ENCODE measurements at places on chromosomes 7 and 10. TPM values are rescaled to one million over a fixed set of nuclear protein-coding genes. Genes with fewer than 3 reads are reported as not detected.
A peak's percentile ranks its signal among the peaks of the same experiment; 100 is the strongest.

Gene DKK1
- 170 TPM for total RNA-seq

Gene PTF1A
- total RNA-seq, result not detected

Gene CYP3A7
- not detected for total RNA-seq

Gene ZNF22
- 19.8 TPM for total RNA-seq

Gene SPDYE1
- not detected for total RNA-seq

Gene CPEB3
- 1.7 TPM for total RNA-seq

Gene CRPPA
- total RNA-seq, result 5.2 TPM

DNA sequence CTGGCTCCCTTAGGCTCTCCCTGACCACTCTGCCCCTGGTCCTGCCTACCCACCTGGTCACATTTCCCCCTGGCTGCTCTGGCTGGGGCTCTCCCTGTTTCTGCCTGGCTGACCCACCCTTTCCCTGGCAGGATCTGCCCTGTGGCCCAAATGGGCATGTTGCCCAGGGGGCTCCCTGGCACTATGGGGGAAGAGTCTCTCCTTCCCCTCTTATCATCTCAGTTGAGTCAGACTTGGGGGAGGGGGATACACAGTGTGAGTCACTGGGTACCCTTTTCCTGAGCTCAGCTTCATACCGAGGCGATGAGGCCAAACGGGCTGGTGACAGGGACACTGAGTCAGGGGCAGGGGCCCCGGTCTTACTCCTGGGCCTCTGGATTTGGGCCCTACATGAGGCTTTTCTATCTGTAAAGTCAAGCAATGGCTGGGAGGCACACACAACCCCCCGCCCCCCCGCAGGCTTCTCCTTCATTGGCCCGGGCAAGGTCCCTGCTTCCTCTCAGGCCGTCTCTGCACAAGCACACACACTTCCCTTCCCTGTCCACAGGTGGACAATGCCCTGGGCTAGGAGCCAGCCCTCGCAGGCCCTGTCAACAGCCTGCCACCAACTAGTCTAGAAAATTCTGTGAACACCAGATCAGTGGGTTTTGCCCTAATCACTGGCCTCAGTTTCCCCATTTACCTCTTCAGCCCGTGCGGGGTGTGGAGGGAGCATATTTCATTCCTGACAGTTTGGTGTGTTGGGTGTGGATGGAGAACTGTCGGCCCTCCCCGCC, 627 bp upstream of the FLNC start:
- H3K27ac ChIP-seq, result peak overlapping the region; percentile 90
- no peaks in the 10 kb centered on the region for H3K27me3 ChIP-seq
- H3K36me3 ChIP-seq, result no peaks in the 10 kb centered on the region
- H3K4me1 ChIP-seq, result peaks cover 67% of the 10 kb centered on the region
- H3K4me3 ChIP-seq, result peak overlapping the region; percentile 61

DNA sequence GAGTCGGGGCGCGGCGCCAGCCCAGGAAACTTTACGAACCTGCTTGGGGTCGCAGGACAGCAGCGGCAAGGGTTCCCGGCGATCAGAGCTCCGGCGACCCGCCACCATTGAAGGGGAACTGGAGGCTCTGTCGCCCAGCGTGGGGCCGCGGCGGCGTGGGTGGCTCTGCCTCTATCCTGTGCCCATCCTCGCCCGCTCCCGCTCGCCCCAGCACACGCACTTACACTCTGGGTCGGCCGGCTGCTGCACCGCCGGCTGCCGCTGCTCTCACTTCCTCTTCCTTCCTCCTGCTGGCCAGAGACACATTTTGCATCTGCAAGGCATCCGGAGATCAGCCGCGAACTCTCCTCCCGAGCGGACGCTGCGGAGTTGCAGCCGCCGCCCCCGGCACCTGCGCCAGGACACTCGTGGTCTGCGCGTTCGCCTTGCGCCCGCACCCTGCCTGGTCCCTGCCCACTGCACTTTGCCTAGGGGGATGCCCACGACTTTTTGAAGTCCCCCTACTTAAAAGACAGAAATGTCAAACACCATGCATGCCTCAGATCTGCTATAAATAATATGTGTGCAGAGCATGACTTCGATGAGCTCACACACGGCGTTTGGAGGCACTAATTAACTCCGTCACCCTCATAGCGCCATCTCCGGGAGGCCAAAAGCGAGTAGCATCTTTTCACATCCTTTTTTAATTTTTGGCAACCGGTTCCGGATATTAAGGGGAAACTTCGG, at the start of gene ELMO1:
Gene ELMO1, minus strand, starts transcription at position 229 of the 726 bp plus-strand sequence. CDS start 106,174 bp downstream, outside the sequence.
- no peak for DNase-seq
- H3K27me3 ChIP-seq, result peaks cover 45% of the 10 kb centered on the region
- H3K4me3 ChIP-seq, result peak within 1 kb of the TSS; percentile 82
- H3K27ac ChIP-seq, result no peak within 1 kb of the TSS

GRCh38 chr7:131745390-131746248, 189.2 kb upstream of the PODXL start:
- no peak overlapping the region for H3K27ac ChIP-seq
- DNase-seq, result no peak
- no peaks in the 10 kb centered on the region for H3K4me1 ChIP-seq
- no peaks in the 10 kb centered on the region for H3K36me3 ChIP-seq
- no peak overlapping the region for H3K4me3 ChIP-seq
- peaks cover 48% of the 10 kb centered on the region for H3K27me3 ChIP-seq

DNA sequence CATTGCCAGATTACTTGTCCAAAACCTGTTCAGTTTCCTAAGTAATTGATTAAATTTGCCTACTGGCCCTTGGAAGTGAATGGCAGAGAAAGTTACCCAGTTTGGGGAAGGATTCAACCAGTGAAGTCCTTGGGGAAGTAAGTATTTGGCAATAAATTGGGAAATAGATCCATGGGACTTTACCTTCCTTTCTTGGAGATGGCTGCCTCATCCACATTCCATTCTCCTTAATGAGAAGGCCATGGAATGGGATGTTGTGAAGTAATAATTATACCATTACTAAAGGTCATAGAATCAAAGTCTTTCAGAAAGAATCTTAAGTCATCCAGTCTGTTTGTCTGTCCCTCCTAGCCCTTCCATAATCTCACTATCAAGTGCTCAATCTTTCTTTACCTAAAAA, 4.5 kb upstream of the COPG2 start:
- DNase-seq, result no peak
- peaks cover 7% of the 10 kb centered on the region for H3K4me1 ChIP-seq
- no peak overlapping the region for H3K4me3 ChIP-seq

- peaks cover 2% of the 10 kb centered on the region for H3K36me3 ChIP-seq
- no peak for DNase-seq
- H3K4me1 ChIP-seq, result peaks cover 27% of the 10 kb centered on the region
- H3K27ac ChIP-seq, result no peak overlapping the region
- peak overlapping the region; percentile 58 for H3K4me3 ChIP-seq
Measured at GRCh38 chr7:20785157-20786048, 1.3 kb downstream of the SP8 start.

GRCh38 chr7:47074702-47075153, 507.2 kb downstream of the TNS3 start:
- no peaks in the 10 kb centered on the region for H3K36me3 ChIP-seq
- H3K27ac ChIP-seq, result no peak overlapping the region
- DNase-seq, result no peak
- no peaks in the 10 kb centered on the region for H3K27me3 ChIP-seq

DNA sequence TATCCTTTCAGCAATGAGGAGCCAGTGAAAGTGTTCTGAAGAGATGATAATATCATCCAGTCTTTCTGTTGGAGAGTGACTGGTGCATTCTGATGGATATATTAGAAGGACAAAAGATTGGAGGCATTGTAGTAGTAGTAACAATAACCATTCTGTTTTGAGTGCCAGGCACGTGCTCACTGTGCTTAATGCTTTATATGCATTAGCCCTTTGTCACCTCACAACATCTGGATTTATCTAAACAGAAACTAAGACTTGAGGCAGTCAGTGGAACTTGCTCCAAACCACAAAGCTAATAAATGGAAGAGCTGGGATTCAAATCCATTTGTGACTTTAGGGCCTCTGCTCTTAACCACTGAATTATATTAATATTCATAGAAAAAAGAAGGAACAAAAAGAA, 84.5 kb upstream of the OIT3 start:
- no peak for DNase-seq
- no peak overlapping the region for H3K4me3 ChIP-seq
- H3K36me3 ChIP-seq, result peaks cover 5% of the 10 kb centered on the region
- H3K27ac ChIP-seq, result no peak overlapping the region
- H3K27me3 ChIP-seq, result no peaks in the 10 kb centered on the region

DNA sequence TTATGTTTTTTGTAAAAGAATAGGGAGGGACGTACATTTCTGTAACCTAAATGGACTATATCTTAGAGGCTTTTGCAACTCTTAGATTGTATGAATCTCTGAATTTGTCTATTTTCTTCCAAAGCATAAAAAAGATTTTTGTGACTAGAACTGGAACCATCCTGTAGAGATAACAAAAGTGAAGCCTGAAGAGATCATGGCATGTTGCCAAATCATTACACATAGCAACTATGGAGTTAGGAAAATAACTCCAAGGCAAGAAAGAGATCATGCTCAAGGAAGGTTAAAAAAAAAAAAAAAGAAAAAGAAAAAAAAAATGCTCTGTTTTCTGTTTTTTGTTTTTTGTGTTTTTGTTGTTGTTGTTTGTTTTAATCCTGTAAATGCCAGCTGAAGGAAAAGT, 567.7 kb upstream of the ZWINT start:
- no peaks in the 10 kb centered on the region for H3K4me1 ChIP-seq
- no peak overlapping the region for H3K4me3 ChIP-seq
- H3K27me3 ChIP-seq, result no peaks in the 10 kb centered on the region

- DNase-seq, result no peak
- no peak overlapping the region for H3K27ac ChIP-seq
- peaks cover 1% of the 10 kb centered on the region for H3K36me3 ChIP-seq
- H3K27me3 ChIP-seq, result no peaks in the 10 kb centered on the region
- peaks cover 17% of the 10 kb centered on the region for H3K4me1 ChIP-seq
- H3K4me3 ChIP-seq, result no peak overlapping the region
Measured at GRCh38 chr7:22610951-22611757, 111.2 kb upstream of the STEAP1B start.

- peak; percentile 88 for DNase-seq
- no peaks in the 10 kb centered on the region for H3K4me1 ChIP-seq
- H3K27ac ChIP-seq, result no peak overlapping the region
- H3K4me3 ChIP-seq, result no peak overlapping the region
Measured at GRCh38 chr10:1159131-1160061, 103.2 kb downstream of the WDR37 start.

DNA sequence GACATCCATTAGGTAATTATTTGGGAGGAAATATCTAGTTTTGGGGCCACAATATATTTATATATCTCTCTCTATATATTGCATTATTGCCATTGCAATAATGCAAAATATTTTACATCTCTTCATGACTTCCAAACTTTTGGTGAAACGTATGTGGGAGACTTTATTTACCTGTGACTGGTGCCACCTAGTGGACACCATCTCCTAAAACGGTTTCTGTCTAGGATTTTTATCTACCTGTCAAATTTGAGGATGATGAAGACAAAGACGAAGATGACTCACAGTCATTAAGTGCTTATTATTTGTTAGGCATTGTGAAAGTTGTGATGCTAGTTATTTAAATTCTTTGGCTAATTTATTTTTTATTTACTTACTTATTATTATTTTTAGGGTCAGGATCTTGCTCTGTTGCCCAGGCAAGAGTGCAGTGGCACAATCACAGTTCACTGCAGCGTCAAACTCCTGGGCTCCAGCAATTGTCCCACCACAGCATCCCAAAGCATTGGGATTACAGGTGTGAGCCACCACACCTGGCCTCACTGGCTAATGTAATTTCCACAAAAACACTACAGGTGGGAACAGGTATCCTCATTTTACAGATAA, 18.7 kb upstream of the CBLL1 start:
- DNase-seq, result no peak
- H3K27me3 ChIP-seq, result peaks cover 37% of the 10 kb centered on the region

GRCh38 chr10:13526948-13527863, 1.6 kb downstream of the BEND7 start:
- H3K4me1 ChIP-seq, result peaks cover 22% of the 10 kb centered on the region
- peaks cover 6% of the 10 kb centered on the region for H3K36me3 ChIP-seq
- peak overlapping the region; percentile 76 for H3K27ac ChIP-seq
- H3K27me3 ChIP-seq, result no peaks in the 10 kb centered on the region
- no peak for DNase-seq

- no peaks in the 10 kb centered on the region for H3K4me1 ChIP-seq
- no peak overlapping the region for H3K27ac ChIP-seq
- no peak overlapping the region for H3K4me3 ChIP-seq
- H3K36me3 ChIP-seq, result no peaks in the 10 kb centered on the region
- peaks cover 7% of the 10 kb centered on the region for H3K27me3 ChIP-seq
- no peak for DNase-seq
Measured at GRCh38 chr7:8251195-8251594, 10.8 kb downstream of the ICA1 start.

DNA sequence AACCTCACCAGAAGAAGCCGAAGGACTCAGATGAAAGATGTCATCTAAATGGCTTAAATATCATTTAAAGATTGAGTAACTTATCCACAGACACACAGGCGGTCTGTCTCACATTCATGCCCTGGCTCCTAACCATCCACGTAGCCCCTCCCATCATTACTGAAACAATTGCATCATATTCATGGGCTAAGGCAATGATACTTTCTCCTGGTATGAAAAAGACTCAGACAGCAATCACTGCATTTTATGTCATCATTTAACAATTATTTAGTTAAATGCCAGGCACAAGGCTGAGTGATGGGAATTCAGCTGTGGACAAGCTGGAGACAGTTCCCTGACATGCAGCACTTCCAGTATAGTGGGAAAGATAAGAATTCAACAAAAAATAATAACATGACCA, 11.2 kb upstream of the TECTB start:
- H3K36me3 ChIP-seq, result no peaks in the 10 kb centered on the region
- H3K4me1 ChIP-seq, result no peaks in the 10 kb centered on the region
- no peak overlapping the region for H3K27ac ChIP-seq

DNA sequence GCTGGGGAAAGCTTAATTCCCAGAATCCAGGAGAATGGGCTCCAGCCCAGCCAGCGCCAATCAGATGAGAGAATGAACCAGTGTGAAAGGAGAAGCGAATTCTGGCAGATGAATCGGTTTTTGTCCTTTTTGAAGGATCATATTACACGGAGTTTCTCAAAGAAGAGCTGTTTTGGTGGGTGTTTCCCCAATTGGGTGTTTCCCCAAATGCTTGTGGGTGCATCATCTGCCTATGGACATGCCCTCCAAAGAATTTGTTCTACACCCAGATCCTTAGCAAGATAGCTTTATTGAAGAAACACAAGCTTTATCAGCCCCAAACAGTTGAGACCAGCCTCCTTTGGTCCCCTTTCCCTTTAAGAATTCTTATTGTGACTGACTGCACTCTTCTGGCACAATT, 186.5 kb upstream of the GPR26 start:
- H3K27ac ChIP-seq, result no peak overlapping the region
- H3K27me3 ChIP-seq, result peaks cover 8% of the 10 kb centered on the region
- no peak overlapping the region for H3K4me3 ChIP-seq
- no peaks in the 10 kb centered on the region for H3K4me1 ChIP-seq
- H3K36me3 ChIP-seq, result no peaks in the 10 kb centered on the region
- DNase-seq, result no peak

Measured in chondrocyte (in vitro differentiated cells).